Esophagus (tissue), 2 donors: ENCODE measurements at places on chromosomes 4 and X. TPM values are rescaled to one million over a fixed set of nuclear protein-coding genes. Genes with fewer than 3 reads are reported as not detected.

The HSPA4L gene
- 4.4 TPM for polyA plus RNA-seq

The NLRP2B gene
- polyA plus RNA-seq: not detected

The NLGN3 gene
- polyA plus RNA-seq: 0.22 TPM

The RRH gene
- 0.06 TPM for polyA plus RNA-seq

The NEIL3 gene
- 1.0 TPM for polyA plus RNA-seq

The ANK2 gene
- polyA plus RNA-seq: 1.4 TPM
